Epithelial cell of prostate (primary cell): ENCODE measurements at places on chromosomes 11 and 22.

GRCh38 chr22:38860283-38861169, 11.5 kb downstream of the CBX6 start:
- DNase-seq = no peak

- DNase-seq = no peak
Observed at GRCh38 chr11:57485217-57485990, 25.1 kb downstream of the RTN4RL2 start.

DNA sequence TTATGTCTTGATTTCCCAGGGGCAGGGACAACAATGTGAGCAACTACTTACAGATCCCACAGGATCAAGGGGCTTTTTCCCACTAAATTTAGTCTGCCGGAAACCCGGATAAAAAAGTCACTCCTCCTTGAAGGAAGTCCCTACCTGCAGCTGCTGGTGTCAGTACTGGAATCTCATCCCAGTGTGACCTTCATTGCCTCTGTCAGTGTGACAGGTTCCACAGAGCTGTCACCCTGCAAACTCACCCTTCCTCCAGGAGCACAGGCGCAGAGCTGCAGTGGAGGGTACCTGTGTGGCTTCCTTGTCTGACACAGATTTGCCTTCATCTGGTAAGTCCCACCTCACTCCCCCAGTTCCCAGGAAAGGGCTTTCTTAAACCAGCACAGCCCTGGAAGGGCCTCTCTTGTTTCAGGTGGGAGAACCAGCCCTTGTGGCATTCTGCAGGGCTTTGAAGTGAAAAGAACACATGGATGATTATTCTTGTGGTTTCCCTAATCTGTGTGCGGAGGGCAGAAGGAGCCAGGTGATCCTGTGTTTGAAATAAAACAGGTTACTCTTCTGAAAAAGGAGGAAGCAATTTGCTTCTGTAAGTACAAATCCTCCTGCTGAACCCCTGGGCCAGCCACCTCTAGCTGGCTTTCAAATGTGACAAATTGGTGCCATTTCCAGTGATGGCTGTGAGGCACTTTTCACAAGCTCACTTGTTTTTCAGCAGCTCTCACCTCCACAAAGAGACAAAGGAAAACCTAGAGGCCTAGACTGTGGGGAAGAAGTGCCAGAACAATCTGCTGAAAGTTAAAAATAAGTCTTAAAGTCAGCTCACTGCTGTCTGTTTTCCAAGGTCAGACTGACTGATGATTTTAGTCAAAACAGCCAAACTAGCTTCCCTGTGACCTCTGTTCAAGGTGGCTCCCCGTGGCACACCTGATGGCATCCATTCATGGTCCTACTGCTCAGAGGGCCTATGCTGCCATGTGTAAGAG, 9.2 kb upstream of the PRSS23 start:
- no peak for DNase-seq

DNA sequence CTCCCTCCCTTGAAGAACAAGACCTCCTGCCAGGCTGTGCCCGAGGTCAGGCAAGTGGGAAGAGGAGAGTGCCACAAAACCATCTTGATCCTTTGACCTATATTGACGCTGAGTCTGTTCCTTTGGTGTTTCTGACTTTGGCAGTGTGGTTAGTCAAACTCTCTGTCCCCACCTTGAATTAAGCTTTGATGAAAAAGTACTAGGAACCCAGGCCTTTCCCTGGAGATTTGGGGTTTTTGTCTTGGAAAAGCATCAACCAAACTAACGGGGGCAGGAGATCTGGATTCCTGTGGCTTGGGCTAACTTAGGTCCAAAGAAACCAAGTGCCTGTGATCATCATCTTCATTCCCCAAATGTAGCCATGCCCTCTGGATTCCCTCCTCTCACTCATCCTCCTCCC, 40.4 kb downstream of the ARFGAP2 start:
- DNase-seq = no peak

DNA sequence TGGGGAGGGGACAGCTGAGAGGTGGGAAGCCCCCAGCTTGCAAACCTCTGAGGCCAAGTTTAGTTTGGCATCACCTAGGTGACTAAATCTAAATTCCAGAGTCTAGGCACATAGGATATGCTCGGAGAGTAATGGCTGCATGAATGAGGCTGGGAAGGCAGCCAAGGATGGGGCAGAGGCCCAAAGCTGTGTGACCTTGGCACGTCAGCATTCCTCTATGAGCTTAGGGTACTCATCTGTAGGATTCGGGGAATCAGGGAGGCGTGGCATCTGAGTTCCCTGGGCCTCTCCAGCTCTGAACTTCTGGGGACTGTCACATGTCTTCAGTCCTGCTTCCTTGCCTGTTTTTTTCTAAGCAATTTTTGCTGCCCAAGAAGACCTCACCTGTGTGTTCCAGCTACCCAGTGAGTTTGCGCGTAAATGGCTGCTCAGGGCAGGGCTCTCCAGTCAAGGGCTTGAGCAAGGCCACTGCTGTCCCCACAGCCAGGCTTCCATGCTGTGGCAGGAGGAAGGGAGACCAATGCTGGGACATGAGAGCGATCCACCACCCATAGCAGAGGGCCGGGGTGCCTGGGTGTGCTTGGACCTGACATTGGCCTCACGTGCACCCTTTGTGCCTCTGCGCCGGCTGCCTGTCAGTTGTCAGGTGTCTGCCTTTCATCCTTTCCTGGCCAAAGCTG, 13.9 kb downstream of the DAGLA start:
- DNase-seq = no peak

DNA sequence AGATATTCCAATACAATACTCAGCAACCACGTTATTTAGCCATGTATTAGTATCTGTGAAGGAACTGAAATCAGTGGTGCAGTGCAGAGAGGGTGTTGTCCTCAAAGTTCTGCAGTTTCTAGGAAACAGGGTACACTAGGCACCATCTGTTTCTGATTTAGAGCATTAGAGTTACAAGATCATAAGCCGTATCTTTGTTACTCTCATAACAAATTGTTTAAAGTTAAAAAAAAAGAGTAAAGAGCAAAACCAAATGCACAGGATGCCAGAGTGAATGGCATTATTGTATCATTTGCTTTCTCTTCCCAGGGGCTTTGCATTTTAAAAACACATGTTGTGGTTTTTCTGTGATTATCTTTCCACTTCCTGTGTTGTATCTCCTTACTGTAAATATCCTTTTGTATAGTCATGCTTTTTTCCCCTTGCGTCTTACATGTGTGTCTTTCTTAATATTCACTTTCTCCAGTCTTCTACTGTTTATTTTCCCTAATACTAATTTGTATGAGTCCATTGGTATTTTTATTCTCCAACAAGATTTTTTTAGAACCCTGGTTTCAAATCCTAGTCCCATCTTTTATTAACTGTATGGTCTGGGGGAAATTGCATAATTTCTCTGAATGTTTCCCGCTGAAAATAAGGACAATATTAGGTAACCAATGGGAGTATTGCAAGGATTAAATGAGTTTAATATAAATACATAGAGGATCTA, 15.2 kb upstream of the NUP160 start:
- DNase-seq = no peak

- DNase-seq = no peak
Observed at GRCh38 chr11:115132436-115133228, 371.6 kb downstream of the CADM1 start.

- DNase-seq = no peak
Observed at GRCh38 chr11:128052912-128053641, 534.3 kb downstream of the ETS1 start.

- peak; percentile 76 for DNase-seq
Observed at GRCh38 chr11:46948378-46949131, 12.0 kb downstream of the CSTPP1 start.

DNA sequence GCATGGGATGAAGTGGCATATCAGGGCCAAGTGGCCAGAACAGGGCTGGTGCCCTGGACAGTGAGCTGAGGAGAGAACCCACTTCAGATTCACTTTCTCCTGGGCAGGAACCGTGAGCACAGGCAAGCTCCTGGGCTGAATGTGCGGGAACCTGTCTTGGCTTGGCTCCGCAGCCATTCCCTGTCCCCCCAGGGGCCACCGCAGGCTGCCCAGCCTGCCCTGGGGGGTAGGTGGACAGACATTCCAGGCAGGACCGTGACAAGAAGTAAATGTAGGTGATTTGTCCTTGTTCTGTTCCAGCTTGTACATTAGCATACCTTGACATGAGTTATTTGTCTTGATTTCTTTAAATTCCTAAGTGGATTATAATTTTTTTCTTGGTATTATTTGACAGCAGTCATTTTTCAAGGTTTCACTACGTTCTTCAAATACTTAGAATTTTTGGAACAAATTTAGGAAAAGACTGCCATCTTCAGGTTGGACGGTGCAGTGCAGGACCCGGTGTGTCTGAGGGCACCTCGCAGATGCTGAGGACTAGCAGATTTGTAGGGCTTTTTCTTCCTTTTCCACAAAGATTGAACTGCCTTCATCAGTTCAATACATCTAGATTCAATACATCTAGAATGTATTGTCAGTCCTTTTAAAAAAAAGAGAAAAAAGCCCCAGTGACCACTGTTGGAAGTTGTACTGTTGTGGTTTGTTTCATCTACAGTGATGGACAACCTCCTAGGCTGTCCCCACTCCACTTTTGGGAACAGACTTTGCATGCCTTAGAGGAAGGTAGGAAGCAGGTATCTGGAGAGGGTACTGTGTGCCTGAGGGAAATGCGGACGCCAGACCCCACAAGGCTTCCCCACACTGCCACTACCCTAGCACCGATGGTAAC, 115.1 kb upstream of the RASSF10 start:
- DNase-seq = no peak

- no peak for DNase-seq
Observed at GRCh38 chr11:117217141-117218084, 14.5 kb downstream of the PCSK7 start.

GRCh38 chr11:66479394-66480116, 679 bp upstream of the DPP3 start:
- no peak for DNase-seq

GRCh38 chr22:37024339-37025157, 5.0 kb downstream of the MPST start:
- no peak for DNase-seq

DNA sequence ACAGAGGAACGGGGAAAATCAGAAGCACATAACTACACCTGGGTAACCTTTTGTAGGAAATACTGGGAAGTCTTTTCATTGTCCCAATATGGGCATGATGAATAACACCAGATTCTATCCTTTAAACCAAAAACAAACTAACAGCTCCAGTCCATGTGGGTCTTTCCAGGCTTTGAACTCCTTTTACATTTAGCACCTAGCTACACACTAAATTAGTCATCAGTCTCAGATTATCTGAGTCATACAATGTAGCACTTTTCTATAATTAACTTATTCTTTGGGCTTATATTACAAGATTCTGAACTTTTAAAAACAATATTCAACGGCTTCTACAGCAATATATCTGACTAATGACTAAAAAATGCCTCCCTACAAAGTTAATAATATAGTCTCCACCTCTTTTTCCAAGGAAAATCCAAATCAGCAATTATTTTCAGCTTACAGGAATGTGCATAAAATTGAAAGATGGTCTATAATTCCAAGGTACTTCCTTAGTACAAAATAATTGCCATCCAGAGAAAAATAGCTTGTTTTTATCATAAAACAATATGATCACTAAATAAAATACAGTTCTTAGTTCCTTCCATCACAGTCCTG, 26.3 kb downstream of the STK33 start:
- no peak for DNase-seq

GRCh38 chr22:48223488-48224190, 1461.2 kb downstream of the TBC1D22A start:
- no peak for DNase-seq

DNA sequence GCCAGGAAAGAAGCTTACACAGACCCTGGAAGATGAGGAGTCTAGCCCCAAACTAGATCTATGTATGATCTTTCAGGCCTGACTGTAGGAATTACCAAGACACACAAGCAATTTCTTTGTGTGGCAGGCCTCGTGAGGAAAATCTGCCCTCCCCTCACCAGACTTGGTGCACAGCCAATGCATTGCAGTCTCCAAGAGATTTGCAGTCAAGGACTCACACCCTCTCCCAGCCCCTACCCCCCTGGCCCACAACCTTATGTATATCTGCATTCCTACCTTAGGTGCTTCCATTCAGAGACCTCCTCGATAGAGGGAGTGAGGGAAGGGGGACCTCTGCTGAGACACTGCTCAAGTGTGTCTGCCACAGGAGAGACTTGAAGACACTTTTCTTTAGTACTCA, 9.8 kb downstream of the OR8B12 start:
- no peak for DNase-seq

DNA sequence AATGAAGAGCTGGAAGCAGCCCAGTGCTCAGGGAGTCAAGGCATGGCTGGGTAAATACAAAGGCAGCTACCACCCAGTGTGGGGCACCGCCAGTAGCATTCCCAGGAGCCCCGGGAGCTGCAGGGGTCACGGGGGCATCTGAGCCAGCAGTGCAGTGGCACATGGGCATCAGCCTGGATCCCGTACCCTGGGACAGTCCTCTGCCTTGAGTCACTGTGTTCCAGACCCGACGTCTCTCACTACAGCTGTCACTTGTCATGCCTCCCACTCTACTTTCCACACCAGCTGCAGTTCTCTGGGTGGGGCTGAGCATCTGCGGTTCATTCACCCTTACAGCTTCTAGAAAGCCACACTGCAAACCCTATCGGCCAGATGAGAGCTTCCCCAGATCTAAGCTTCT, 29.6 kb downstream of the DHCR7 start:
- no peak for DNase-seq

GRCh38 chr22:32364210-32364609, 6.5 kb downstream of the RFPL3 start:
- DNase-seq = no peak

GRCh38 chr11:128331317-128331716, 256.0 kb downstream of the ETS1 start:
- DNase-seq = no peak

DNA sequence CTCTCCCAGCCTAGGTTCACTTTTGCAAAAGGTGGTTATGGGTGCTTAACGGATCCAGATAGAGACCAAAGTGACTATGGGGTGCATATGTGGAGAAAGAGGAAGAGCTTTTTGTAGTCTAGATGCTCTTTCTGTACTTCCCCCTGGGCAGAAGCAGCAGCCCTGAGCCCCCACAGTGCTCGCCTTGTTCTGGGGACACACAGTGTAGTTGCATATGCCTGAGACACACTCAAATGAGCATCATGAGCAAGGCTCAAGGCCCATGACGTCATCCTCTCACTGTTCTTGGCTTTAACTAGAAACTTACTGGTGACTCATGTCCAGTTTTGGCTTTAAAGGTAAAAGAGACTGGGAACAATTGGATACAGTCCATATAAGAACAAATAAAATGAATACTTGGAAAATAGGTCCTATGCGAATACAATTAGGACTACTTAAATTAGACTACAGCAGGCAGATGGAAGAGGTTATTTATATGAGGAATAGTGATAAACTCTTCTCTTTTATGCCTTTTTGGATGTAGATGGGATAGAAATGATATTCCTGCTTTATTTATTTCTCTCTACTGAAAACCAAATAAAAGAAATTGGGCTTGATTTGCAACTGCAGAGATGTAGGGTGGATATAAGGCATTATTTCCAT, 20.1 kb upstream of the PEX26 start:
- peak; percentile 97 for DNase-seq

- no peak for DNase-seq
Observed at GRCh38 chr11:72786305-72787215, 7.3 kb downstream of the STARD10 start.
